Stimulated activated effector memory CD8-positive, alpha-beta T cell treated with anti-CD3 and anti-CD28 coated beads, Interleukin-12 subunit alpha, Interleukin-12 subunit beta, amount 100 ng/mL, for 72 hours (primary cell): ENCODE measurements at places on chromosomes 13 and 19.
A peak's percentile ranks its signal among the peaks of the same experiment; 100 is the strongest.

GRCh38 chr19:3975637-3976087 lies 4.8 kb upstream of the DAPK3 start:
- no peak for DNase-seq

DNA sequence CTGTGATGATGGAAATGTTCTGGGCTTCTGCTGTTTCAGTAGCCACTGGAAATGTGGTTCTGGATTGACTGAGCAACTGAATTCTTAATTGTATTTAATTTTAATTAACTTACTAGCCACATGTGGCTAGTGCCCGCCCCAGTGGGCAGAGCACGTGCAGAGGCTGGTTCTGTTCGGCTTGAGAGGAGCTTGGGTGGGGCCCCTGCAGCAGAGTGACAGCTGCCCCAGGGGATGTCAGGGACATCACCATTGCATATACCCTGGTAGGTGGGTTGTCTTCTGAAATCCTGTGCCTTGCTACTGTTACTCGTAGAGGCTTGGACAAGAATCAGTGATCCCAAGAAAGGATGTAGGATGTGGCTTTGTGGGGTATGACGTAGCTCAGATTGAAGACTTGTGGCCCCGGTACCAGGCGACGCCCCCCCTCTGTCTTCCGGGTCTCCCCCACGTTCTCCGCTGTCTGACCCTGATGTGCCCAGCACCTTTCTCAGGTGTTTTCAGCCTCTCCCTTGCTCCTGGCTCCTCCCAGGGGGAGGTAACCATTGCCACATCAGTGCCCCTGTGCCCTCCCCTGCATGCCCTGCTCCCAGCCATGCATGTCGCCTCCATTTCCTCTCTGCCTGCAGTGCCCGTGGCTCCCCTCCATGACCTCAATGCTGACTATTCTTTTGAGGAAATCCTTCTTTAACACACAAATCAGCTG lies 102.6 kb upstream of the RNF113B start:
- no peak for DNase-seq

GRCh38 chr13:43041369-43041921 lies 18.1 kb downstream of the DNAJC15 start:
- no peak for DNase-seq

DNA sequence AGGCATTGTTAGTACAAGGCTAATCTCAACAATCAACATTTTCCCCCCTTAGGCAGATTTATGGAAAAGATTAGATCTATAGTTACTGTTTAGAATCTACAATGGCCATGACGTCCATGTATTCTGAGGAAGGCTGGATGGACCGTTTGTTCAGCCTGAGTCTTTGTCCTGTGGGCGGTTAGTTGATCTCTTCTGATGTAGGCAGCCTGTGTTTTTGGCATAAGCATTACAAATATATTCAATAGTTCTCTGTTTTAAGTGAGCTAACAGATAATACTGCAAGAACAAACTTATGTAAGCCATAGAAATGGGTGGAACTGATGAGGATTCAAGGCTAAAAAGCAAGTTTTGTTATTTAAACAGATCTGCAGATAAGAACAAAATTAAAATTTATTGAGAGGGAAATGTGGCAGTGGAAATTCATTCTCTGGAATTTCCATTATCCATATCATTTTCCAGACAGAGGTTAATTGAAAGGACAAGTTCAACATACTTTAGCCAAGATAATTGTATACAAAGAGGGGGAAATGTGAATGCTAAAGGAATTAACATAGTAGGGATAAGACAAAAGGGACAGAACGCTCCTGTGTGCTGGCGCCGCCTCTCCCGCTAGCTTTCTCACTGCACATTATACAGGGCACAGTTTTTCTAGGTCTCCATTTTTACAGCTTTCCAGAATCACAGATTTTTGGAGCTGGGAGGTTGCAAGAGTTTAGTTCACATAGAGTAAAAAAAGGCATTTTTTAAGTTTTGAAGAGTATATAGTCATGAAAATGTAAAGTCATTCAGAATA lies 48.6 kb downstream of the FAM124A start:
- DNase-seq: no peak

DNA sequence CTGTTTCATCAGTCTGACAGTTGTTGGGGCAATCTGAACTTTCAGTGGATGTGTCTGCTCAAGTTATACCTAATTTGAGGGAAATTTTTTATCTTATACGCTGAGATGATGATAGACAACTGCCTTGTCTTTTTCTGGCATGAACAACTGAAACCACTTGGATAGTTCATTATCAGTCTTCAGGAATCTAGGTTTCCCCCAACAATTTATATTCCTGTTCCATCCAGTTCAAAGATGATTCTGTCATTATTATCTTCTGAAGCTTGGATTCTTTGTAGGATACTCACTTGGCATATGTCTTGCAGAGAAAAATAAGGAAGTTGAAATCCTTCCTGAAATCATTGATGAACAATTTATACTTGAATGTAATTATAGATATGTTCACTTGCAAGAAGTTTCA lies 193.7 kb downstream of the LMO7 start:
- no peak for DNase-seq

DNA sequence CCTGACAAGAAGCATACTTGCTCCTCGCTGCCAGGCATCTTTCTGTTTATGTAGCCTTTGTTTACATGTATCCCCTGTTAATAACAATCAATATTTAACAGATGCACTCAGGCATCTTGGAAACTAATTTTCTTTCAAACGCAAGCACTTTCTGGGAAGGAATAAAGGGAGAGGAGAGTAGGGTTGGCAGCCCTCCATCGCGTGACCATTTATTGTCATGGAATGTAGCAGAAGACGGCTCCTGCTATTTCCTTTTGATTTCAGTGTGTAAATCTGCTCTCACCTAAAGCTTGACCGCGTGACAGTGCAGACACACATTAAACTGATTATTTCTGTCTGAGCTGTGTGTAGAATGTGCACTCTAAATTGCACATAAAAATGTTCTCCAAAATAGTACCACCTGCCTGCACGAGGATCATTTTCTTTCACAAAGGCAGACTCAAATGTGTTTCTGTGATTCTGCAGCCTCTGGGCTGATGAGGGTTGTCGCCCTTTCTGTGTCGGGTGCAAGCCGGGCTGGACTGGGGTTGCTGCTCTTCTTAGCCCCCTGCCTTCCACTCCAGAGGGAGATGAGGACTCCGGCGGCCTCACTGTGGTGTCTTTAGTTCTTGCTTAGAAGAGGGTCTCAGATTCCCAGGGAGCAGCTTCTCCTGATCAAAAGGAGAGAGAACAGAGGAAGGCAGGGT lies 223.5 kb upstream of the MAB21L1 start:
- no peak for DNase-seq

GRCh38 chr13:72198967-72199560 lies 332.1 kb upstream of the DACH1 start:
- DNase-seq: no peak

- no peak for DNase-seq
Observed at GRCh38 chr13:27355894-27356293, 68.5 kb upstream of the GTF3A start.

DNA sequence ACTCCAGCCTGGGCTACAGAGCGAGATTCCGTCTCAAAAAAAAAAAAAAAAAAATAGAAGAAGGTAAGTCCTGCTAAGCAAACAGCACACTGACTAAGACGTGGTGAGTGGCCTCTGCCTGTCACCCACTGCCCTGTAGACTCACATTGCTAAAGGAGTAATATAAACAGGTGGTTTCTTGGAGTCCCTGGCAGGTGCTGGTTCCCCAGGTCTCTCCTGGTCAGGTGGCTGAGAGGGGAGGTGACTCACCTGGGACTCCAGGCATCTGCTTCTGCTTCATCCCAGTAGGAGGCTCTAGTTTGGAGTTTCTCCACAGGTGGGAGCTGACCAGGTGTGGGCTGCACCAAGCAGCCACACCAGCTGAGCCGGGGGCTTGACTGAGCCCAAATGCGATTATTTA lies at the start of gene OR10H1:
TSS of gene OR10H1 (minus strand) at position 359 of the 400 bp plus-strand sequence. CDS start 7,627 bp downstream, outside the sequence.
- no peak for DNase-seq

DNA sequence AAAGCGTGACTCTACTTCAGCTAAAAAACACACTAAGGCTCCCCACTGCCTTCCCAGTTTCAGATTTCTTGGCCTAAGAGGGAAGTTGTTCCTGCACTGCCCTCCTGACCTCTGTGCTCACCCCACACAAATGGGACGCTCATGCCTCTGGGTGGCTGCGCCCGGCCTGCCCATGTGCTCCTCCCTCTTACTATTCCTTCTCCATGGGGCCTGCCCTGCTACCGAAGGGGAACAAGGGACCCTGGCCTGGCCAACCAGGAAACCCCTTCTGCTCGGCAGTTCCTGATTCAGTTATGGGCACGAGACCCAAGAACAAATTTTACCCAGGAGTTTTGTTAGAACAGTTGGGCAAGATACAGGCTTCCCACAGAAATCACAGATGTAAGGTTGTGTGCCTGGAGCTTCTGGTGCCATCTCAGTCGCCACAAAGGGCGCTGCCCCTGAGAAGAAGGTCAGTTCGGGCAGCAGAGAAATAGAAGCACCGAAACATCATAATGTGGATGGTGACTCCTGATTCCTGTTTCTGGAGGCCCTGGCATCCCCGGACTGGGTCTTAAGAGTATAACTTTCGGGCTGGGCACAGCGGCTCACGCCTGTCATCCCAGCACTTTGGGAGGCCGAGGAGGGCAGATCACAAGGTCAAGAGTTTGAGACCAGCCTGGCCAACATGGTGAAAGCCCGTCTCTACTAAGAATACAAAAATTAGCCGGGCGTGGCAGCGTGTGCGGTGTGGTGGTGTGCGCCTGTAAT lies 5.4 kb upstream of the PLPP2 start:
- DNase-seq: no peak

GRCh38 chr13:82791035-82791434 lies 1091.2 kb downstream of the SLITRK1 start:
- no peak for DNase-seq

- DNase-seq: peak; percentile 68
Observed at GRCh38 chr19:36528921-36529518, 949 bp upstream of the ZNF260 start.

- no peak for DNase-seq
Observed at GRCh38 chr19:17479325-17479791, 9.0 kb downstream of the SLC27A1 start.

- no peak for DNase-seq
Observed at GRCh38 chr13:66933994-66934393, 296.1 kb downstream of the PCDH9 start.

DNA sequence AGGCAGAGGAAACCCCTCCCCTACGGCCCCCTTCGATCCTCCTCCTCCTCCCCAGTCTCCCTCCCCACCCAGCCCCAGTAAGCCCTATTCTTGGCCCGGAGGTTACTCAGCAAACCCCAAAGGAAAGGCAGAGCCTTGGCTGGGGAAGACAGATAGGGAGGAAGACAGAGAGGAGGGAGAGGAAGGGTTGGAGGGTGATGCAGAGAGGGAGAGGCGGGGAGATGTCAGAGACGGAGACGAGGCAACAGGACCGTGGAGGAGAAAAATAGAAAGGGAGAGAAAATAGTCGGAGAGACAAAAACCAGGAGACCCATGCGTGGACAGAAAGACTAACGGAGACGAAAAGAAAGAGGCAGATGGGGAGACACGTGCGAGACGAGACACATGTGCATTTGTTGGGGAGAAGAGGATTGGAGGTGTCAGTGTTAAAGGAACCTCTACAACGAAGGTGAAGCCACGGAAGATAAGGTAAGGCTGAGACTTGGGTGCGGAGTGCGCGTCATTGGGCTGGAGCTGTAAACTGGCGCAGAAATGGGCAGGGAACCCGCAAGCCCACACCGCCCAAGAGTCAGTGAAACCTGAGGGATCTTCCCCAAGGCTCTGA lies 2.9 kb downstream of the TGFB1 start:
- no peak for DNase-seq

- no peak for DNase-seq
Observed at GRCh38 chr19:22609630-22610029, 24.5 kb upstream of the ZNF492 start.

GRCh38 chr19:5293612-5294378 lies 46.8 kb downstream of the PTPRS start:
- no peak for DNase-seq

GRCh38 chr19:6092329-6093286 lies 17.7 kb downstream of the RFX2 start:
- DNase-seq: no peak

- DNase-seq: no peak
Observed at GRCh38 chr13:40272776-40273139, 393.7 kb downstream of the FOXO1 start.

DNA sequence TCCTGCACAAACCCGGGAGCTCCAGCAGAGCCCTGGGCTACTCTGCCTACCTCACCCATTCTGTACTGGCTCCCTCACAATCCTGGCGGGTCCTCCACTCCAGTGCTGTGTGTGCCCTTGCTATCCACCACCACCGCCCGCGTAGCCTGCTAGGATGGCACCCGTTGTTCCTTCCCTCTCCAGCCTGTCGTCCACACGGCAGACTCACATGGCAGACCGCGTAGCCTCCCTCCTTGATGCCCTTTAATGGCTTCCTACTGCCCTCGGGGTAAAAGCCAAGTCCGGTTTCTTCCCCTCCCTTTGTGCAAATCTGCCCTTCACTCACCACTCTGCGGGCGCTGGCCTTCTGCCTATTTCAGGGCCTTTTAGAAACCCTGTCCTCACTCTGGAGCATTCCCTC lies 106.6 kb downstream of the RAB20 start:
- no peak for DNase-seq

DNA sequence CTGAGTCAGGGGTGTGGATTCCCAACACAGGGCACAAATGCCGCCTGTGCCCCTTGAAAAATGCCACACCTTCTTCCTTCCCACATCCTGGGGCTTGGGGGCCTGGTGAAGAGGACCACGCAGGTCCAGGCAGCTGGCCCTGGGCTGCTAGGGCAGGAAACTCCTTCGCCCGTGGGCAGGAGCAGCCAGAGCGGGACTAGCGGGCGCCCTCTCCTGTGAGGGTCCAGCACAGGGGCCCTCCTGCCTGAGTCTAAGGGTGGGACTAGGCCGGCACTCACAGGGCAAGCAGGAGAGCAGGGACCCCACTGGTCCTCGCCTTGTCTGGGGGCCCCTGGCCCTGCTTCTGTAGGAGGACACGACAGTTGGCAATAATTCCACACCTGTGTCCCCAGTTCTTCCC lies 7.5 kb upstream of the CEBPA start:
- no peak for DNase-seq

DNA sequence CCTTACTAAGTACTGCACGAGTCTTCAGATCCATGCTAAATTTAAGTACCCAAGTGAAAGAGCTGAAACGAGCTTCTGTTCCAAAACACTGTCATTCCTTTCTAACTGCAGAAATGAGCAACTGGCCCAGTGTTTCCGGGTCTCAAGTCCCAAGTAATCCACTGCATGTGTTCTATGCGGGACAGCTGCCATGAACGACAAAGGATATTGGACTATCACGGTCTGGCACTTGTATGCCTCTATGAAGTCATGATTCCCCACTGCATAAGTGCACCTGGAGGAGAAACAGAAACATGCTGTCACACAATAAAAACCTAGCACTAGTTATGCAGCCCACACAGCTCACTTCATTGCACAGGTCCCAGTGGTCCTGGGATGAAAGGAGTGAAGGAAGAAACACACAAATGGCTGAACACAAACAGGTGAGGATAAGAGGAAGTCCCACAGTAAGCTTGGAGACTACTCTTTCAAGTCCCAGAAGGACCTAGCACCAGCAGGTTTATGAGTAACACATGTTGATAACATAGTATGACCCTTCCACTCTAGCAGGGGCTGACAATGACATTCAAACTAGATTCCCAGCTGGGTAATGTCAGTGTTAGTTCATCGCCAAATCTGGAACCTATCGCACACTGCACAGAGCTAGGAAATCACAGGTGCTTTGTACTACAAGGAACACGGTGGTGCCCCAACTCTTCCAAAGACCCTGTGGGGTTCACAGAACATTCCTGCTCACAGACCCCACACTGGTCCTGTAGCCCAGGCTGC lies 11.3 kb downstream of the PCID2 start:
- DNase-seq: no peak
